T follicular helper cell (primary cell): ENCODE measurements at places on chromosomes 13 and 19.

GRCh38 chr19:4870025-4870700 is 2.7 kb upstream of the PLIN3 start:
- DNase-seq = no peak

DNA sequence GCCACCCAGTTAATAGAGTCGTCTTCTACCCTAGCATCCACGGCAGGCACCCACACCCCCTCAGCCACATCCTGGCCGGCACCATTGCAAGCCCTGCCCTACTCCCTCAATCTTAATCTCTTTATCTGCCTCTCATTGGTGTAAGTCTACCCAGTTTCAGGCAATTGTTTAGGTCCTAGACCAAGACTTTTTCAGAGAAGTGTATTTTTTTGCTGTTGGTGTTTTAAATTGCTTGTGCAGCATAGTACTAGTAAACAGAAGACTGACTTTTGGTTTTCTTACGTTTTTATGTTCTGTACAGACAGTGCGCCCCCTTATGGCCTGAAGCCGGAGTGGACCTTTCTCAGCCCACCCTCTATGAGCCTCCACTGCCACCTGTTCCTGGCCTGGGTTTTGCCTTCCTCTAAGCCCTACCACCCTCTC is 2.3 kb upstream of the LCP1 start:
- DNase-seq = peak; percentile 58

GRCh38 chr19:29587518-29587986 is 18.5 kb upstream of the POP4 start:
- DNase-seq = no peak

GRCh38 chr19:58535857-58536256 is 8.0 kb upstream of the TRIM28 start:
- no peak for DNase-seq

DNA sequence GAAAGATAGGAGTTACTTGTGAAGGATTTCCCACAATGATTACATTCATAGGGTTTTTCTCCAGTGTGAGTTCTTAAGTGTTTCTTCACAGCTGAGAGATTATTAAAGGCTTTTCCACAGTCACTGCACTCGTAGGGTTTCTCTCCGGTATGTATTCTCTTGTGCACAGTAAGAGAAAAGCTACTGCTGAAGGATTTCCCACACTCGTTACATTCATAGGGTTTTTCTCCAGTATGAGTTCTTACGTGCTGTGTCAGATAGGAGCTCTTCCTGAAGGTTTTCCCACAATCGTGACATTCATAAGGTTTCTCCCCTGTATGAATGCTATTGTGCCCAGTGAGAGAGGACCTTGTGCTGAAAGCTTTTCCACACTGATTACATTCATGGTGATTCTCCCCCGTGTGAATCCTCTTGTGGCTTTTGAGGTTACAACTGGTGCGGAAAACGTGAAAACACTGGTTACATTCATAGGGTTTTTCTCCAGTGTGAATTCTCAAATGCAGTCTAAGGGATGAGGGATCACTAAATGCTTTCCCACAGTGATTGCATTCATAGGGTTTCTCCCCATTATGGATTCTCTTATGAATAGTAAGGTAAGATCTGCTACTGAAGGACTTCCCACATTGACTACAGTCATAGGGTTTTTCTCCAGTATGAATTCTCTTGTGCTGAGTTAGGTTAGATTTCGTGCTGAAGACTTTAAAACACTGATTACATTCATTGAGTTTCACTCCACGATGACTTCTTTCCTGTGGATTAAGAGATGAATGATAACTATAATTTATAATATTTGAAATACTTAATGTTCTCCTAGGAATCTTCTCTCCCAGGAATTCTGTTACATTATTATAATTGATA is 20.6 kb downstream of the ZNF558 start:
- DNase-seq = no peak

GRCh38 chr13:36432106-36432544 is at the start of gene CCNA1:
TSS of gene CCNA1 (plus strand) at chr13:36432495. CDS start at chr13:36433057, 562 bp downstream.
- no peak for DNase-seq

GRCh38 chr19:4012092-4012974 is 4.8 kb downstream of the PIAS4 start:
- DNase-seq = no peak

- no peak for DNase-seq
Measured at GRCh38 chr13:110257408-110257807, 49.5 kb downstream of the COL4A1 start.

DNA sequence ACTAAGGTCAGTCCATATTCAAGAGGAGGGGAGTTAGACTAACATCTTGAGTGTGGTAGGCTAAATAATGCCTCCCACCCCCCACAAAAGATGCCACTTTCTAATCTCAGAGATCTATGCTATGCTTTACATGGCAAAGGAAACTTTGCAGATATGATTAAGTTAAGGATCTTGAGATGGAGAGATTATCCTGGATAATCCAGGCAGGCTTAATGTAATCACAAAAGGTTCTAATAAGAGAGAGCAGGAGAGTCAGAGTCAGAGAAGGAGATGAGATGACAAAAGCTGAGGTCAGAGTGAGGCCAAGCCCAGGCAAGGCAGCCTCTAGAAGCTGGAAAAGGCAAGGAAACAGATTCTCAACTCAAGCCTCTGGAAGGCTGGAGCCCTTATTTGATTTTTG is 1011.6 kb downstream of the PCDH9 start:
- DNase-seq = no peak

DNA sequence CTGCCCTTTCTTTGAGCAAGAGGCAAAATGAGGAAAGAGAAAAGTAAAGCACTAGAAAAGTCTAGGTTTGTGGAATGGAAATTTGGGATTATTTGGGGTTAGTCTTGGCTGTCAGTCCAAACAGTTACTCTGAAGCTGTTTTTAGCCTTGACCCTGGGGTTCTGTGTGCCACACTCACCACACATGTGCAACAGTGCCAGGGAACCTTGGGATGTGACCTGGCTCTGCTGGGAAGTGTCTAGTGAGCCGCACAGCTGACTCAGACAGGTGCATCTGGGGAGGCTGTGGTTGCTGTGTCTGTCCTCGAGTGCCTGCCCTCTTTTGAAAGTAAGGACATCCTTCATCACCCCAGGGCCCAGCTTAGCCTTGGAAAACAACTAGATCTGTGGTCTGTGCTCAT is 15.8 kb downstream of the MICOS13 start:
- no peak for DNase-seq

DNA sequence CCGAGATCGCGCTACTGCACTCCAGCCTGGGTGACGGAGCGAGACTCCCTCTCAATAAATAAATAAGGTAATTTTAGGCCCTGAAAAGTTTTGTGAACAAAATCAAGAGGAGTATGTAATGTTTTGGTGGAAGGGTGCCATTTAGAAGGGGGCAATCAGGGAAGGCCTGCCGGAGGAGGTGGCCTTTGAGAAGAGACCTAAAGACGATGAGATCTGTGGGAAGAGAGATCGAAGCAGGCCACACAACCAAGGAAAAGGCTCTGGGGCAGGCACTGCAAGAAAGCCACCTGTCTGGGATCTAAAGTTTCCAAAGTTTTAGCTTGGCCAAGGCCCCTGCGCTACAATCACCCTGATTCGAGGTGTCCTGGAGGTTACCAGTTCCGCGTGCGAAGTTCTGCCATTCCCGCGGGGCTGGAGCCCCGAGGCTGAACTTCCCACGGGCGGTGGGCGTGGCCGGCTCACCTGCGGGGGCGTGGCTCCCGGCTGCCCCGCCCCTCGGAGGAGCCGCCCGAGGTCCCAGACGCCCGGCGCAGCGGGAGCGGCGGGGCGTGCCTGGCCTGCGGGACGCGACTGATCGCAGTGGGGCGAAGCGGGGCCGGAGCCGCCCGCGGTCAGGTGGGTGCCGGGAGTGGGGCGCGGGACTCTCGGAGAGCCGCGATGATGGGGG is at the start of gene KLC3:
TSS of gene KLC3 (plus strand) at position 519 of the 667 bp plus-strand sequence. CDS start 4,792 bp downstream, outside the sequence.
- peak; percentile 10 for DNase-seq

GRCh38 chr13:41941174-41941573 is 19.7 kb downstream of the VWA8 start:
- no peak for DNase-seq

DNA sequence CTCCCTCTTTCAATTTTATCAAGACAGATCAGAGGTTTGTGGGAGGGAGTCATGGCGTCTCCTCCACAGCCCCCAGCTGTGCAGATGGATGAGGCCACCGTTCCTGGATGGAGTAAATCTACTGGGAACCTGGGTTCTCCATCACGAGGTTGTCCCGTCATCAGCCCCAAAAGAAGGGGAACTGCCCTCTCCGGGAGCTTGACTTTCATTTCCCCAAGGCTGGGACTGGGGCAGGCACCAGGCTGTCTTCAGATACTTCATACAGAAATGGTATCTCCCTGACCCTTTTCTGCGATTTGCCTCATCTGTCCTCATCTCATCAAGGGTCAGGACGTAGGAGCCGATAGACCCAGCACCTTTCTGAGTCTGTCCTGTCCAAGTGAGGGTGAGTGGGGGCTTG is 9.8 kb downstream of the LILRB2 start:
- no peak for DNase-seq

DNA sequence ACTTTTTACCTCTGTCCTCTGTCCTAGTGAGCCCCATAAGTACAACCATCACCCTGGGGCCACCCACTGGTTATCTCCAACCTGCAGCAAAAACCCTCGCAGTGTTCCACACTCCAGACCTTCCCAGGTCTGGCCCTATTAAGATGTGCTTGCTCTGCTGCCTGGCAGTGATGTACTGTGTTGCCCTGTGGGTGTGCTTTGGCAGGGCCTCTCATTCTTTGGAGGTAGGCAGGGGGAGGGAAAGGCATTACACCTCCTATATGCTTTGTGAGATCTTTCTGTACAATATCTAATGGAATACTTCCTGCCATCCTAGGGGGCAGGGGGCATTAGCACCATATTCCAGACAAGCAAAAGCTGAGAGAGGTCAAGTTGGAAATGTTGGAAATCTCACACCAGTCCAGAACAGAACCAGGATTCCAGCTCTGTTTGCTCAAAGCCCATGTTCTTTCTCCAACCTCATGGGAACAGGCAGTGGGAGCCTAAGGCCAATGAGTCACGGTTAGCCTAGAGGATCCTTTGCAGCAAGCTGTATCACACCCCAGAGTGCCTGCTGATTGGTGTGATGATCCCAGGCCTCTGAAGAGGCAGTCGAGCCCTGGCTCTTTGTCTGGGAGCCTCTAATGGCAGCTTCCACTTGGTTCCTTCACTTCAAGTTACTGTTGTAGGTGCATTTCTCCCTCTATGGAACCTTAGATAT is 59.7 kb upstream of the UBL3 start:
- DNase-seq = no peak

DNA sequence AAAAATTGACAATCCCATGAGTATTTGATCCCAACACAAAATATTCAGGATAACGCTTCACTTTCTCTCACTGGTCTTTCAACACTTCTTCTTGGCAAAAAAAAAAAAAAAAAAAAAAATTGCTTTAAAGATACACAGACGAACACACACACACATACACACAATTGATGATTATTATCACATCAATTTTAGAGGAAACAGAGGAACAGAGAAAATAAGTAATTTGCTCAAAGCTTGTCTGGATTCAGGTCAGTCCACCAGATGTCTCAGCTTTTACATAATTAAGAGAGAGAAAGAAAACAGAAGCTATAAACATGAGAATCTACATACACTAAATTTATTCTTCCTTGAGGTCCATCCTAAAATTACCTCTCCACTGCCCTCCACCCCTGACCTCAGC is 183.4 kb downstream of the MZT1 start:
- DNase-seq = no peak

DNA sequence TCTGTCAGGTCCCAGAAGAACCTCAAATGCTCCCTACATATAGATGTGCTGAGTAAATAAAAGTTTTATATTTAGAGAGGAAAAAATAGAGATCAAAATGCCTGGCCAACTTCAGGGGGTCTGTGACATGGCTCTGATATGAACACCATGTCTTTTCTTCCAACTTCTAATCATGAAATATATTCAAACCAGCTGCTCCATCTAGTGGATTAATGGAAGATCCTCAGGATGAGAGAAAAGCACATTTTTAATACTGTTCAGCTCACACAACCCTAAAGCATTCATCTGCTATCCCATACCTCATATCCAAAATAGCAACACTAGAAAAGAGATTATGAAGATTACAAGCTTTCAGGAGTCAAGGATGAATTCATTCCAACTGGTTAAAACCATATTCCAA is 56.0 kb upstream of the DOCK9 start:
- DNase-seq = no peak

DNA sequence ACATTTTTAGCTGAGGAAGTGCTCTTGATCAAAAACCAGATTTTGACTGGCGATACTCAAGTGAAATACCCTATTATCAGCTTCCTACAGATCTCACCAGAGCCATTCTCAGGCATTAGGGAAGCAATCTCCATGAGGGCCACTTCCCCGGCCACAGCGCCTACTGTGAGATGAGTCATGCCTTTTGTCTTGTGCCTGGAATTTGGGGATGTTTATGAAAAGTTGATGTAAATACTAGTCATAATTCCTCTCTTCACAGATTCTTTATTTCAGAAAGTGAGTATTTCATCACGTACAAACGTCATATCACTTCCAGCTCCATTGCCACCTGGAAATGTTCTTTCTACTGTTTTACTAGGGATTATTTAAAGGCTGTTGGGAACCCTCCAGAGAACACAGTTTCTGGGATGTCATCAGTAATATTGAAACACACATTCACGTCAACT is 25.3 kb upstream of the SLC46A3 start:
- DNase-seq = no peak

DNA sequence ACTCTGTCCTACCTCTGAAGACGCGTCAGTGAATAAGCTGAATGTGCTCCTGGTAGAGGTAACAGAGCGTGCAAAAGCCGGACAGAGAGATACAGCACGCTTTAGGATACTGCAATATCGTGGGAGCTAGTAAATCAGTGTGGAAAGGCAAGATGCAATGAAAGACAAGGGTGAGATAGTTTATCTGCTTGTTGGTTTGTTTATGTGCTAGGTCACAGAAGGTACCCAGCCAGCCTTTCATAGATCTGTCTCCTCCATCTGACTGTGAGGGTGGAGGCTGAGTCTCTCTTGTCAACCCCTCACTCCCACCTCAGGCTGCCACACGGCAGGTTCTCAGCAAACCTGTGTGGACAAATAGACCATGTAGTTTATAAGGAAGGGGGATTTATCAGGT is 904 bp upstream of the GIPC1 start:
- DNase-seq = no peak

DNA sequence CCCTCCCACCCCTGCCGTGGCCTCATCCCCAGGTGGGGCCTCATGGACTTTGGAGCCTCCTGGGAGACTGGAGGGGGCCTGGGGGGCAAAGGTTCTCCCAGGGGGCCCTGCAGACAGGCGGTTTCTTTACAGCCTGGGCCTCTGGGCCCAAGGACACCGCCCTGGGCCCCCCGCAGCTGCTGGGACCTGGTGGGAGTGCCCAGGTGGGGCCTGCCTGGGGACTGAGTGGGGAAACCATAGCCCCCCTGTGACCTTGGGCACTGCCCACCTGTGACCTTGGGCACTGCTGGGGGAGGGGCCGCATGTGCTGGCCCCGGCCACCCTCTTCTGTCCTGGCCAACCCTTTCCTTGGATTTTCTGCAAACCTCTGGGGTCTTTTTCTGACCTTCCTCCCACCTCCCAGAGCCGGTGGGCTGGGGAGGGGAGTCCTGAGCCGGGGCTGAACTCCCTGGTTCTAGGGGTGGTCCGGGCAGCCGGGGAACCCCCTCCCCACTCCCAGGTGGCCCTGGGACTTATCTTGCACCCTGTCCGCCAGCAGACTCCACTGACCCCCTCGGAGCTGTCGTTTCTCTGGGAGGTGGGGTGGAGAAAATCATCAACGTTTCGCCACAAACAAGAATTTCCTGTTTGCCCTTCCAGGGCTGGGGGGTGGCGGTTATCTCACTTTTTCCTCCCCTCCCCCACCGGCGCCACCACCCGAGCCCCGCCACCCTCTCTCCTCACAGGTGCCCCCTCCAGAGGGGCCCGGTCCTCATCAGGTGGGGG is 27.0 kb downstream of the ARID3A start:
- no peak for DNase-seq

GRCh38 chr19:31268751-31269383 is 80.4 kb downstream of the TSHZ3 start:
- no peak for DNase-seq
